ENCODE measurements at places on chromosomes 6 and 20.
A peak's percentile ranks its signal among the peaks of the same experiment; 100 is the strongest.

DNA sequence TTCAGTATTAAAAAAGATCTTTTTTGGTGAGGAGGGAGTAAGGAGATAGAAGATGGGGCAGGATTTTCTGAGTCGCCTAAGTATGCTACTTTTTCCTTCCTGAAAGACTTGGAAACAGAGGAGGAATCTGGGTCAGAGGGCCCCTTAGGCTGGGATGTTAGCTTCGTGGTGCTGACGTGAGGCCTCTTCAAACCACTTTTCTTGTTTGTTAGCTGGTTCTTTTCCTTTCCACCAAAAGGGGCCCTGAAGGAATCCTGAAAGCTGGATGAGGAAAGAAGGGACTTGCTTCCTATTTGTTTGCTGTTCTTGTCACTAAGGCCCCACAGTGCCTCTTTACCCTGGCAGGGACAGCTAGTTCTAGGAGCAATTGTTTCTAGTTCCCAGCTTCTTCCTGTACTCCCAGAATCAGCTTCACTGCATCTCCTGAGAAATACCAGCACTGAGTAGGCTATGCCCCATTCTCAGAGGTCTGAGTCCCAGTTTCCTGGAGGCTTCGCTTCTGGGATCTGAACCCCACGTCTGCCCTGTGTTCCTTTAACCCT, 2.2 kb upstream of the IL20RA start:
- DNase-seq = no peak

GRCh38 chr6:34546551-34547321, 9.4 kb downstream of the SPDEF start:
- no peak for DNase-seq

GRCh38 chr6:2507521-2508037, 243.1 kb downstream of the MYLK4 start:
- no peak for DNase-seq

DNA sequence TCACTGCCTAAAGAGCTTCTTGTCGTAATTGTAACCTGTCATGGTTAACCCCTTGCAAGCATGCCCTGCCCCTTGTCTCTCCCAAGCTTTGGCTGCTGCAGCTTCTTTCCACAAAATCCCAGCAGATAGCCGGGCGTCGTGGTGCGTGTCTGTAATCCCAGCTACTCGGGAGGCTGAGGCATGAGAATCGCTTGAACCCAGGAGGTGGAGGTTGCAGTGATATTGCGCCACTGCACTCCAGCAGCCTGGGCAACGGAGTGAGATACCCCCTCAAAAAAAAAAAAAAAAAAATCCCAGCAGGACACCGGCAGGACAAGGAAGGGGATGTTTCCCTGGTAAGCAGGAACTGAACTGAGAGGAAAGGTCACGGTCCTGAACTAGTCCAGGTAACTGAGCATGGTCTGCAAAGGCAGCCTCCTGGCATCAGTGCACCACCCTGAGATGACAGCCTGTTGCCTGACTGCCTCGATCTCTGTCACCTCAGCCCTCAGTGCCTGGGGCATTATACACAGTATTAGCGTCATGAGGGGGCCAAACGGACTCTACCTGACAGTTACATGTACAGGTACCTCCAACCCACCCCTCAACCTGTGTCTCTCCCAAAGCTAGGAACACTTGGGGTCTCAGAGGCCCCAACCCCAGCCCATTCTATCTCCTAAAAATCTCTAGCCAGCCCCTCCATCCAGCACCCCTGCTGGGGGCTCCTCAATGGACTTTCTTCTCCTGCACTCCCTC, 1.8 kb downstream of the LZTS3 start:
- DNase-seq = no peak

- DNase-seq = no peak
These were observed 6.2 kb downstream of the BPHL start for GRCh38 chr6:3124667-3125066.

- DNase-seq = no peak
These were observed 19.1 kb downstream of the PCK1 start for GRCh38 chr20:57579898-57580447.

DNA sequence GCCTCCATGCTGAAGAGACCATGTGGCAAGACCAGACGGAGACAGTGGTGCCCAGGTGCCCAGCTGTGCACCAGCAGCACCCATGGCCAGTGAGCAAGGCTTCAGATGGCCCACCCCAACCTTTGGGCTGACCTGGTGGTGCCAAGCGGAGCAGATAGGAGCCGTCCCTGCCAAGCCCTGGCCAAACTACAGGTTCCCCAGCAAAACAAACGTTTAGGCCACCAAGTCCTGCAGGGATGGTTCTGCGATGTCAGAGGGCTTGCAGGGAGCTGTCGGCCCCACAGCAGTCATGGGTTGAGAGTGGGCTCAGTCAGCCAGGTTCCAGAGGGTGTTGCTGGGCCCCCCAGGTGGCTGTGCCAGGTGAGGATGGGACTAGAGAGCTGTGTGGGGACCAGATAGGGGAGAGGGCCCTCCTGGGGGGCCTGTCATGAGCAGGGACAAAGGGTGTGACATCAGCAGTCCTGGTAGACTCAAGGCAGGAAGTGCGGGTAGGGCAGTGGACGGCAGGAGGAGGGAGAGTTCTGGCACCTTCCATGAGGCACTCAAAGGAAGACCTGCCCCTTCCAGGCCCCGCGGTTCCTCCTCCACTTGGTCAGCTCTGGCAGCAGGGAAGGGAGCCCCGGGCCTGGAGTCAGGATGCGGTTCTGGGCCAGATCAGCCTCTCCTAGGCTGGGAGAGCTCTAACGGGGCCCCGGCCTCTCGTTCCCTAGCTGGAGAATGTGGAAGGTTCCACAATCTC, 342.4 kb downstream of the ZFAND3 start:
- DNase-seq = no peak

- DNase-seq = no peak
These were observed 194.0 kb downstream of the SOD2 start for GRCh38 chr6:159499034-159499433.

- DNase-seq = no peak
These were observed 36.6 kb downstream of the BICRAL start for GRCh38 chr6:42818416-42818815.

DNA sequence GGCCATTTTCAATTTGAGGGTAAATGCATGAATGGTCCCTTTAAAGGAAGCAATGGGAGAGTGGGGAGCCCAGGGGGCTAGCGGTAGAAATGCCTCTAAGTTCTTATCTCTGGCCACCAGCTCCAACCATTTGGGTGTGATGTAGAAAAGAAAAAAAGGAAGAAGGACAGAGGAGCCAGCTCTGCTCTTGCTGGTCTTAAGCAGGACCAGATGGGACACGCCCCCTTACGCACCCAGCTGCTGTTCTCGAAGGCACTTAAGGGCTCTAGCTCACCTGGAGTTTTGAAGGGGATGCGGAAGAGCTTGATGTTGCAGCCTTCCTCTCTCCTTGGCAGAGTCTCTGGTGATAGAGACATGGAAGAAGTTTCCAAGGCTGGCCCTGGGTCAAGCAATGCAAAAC, 59.5 kb upstream of the RNF144B start:
- DNase-seq = no peak

- DNase-seq = no peak
These were observed 3.1 kb downstream of the QKI start for GRCh38 chr6:163417595-163417994.

- DNase-seq = no peak
These were observed 175.4 kb upstream of the ZNF217 start for GRCh38 chr20:53769041-53769440.

DNA sequence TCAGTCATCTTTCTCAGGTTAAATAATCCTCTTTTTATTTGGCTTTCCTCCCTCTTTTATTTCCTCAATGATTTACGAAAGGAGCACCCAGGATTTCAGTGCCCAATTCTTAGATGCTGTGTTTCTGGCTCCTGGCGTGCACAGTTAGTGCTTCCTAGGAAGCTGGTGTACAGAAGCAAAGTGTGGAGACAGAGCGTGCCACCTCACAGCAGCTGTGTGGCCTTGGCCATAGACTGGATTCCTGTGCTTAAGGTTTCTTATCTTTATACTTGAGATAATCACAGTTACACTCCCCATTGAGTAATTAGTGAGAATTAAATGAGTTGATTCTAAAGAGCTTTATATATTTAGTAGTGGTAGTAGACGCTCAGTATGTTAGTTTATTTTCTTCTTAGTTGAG, 39.7 kb upstream of the GJA1 start:
- DNase-seq = no peak

DNA sequence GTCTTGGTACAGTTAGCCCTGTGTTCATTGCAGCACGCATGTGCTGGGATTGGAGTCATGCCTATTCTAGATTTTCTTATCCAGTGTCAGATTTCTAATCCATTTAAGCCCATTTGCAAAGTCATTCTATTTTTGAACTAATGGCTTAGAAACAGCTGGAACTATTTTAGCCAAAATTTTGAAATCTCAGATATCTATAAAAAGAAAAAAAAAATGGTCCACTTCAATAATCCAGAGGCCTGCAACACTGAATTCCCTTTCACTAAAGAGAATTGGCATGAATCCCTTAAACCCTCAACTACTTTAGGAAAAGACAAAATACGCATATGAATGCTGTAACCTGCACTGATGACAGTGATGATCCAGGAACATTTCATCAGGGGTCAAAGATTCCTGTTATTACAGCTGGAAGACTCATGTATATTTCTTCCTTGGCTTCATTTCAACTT, 1.5 kb downstream of the COL21A1 start:
- DNase-seq = no peak

- DNase-seq = no peak
These were observed 79.0 kb downstream of the PSMG4 start for GRCh38 chr6:3337521-3338350.

DNA sequence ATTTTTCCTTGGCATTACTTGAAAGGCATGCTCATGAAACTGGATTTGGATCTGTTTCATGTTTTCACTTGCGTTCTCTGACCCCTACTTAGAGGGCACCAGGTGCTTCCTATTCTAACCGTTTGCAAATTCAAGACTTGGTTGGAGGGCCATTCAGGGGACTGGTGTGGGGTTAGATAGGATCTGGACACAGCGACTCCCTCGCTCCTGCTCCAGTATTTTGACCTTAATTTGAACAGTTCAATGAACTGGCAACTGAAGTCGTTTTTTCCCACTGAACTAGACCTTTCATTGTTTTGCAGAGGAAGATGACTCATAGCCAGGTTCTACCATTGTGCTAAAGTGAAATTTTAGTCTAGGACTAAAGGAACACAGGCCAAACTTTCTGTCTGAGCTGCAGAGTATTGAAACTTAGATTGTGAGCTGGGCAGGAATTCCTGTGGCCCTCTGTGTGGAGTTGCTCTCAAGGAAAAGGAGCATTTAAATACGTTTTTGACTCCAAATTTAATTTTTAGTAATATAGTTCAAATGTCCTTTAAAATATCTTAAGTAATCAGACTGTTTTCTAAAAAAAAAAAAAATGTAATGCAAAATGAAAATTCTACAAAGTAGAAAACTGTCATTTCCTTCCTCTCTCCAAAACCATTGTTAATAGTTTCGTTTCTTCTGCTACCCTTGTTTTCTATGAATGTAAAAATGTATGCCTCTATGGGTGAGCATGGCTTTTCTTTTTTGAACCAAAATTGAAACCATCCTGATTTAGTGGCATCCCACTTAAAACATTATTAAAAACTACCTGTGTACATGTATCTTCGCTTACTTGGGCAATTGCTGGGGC, 64.8 kb downstream of the UTRN start:
- DNase-seq = no peak

DNA sequence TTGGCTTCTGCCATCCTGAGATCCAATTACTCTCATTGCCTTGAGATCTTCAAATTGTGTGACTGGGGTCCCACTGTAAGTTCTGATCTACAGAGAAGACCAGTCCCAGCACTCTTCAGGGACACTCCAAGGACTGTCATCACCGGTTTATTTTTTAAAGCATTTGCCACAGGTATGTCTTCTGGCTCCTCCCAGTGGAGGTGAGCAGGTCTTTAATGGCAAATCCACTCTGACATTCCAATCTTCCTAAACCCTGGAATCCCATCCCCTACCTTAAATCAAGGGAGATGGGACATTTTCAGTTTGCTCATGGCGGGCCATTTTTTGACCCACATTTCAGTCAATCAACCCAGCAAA, 35.2 kb upstream of the IYD start:
- DNase-seq = no peak

DNA sequence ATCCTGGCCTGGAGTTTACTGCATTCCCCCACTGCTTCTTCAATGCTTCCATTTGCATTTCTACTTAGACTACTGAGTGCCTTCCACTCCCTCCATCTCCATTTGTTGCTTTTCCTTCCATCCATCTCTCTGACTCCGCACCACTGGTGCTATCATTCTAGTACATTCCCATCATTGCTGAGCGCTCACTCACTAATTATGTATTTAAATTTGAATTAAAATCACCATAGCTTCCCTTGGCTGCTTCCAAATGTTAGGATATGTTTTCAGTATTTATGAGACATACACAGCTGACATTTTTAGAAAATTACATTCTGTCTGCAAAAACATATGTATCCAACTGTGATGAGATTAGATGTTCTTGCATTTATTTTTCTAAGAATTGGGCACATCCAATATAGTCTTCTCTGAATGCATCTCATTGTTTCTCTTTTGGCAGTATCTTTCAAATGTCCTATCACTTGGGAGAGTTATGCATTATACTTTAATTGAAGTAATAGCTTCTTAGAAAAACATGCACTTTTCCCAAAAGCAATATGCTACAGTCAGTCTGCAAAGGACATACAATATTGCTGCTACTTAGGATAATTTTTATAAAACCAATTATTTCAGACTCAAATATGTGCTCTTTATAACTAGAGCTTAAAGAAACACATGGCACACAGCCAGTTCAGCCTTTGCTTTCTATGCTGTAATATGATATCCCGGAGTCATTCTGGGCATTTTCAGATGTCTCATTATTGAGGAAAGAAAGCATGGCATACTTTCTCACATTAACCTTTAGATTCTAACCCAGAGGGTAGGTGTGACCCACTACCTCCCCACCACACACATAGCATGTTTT, 12.1 kb upstream of the COL21A1 start:
- no peak for DNase-seq

DNA sequence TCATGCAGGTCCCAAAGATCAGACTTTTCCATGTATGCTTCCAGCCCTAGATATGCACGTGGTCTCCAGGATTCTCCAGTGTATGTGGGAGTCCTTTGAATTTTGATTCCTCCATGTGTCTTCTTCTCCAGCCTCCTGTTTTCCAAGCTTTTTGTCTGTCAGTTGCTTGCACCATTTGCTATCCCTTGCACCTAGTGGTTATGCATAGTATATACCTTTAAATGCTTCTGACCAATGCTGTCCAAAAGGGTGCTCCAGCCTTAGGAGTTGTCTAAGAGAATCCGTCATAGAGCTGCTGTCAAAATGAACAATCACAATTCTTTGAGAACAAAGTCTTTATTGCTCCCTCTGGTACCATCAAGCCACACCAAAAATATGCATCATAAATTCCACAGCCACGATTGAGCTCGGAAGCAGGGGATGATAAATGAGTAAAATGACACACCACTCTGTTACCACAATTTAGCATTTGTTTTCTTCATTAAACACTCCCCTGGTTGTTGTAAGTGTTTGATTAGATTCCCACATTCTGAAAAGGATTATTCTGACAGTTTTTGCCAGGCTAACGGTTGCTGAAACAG, 706.2 kb upstream of the GJE1 start:
- DNase-seq = no peak

DNA sequence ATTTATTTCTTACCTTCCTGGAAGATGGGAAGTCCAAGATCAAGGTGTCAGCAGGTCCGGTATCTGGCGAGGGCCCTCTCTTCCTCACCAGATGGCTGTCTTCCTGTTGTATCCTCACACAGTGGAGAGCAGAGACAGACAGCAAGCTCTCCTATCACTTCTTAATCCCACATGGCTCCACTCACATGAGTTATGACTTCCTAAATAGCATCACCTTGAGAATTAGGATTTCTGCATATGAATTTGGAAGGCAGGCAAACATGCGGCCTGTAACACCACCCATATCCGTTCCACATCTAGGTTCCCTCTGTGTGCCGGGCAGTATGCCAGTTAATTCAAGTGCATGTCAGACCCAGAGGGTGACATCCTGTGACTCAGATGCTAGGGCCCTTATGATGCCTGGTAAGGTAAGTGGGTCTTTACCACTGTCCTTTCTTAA, 2.1 kb downstream of the RAET1E start:
- DNase-seq = peak; percentile 71

Data from activated CD8-positive, alpha-beta T cell treated with anti-CD3 and anti-CD28 coated beads for 36 hours (primary cell).